ENCODE measurements at places on chromosomes 5 and 9. TPM values are rescaled to one million over a fixed set of nuclear protein-coding genes. Genes with fewer than 3 reads are reported as not detected.

Gene LCNL1
- 0.44 TPM for total RNA-seq

- DNase-seq: no peak
Measured at GRCh38 chr5:115932991-115933390, 29.3 kb upstream of the LVRN start.

DNA sequence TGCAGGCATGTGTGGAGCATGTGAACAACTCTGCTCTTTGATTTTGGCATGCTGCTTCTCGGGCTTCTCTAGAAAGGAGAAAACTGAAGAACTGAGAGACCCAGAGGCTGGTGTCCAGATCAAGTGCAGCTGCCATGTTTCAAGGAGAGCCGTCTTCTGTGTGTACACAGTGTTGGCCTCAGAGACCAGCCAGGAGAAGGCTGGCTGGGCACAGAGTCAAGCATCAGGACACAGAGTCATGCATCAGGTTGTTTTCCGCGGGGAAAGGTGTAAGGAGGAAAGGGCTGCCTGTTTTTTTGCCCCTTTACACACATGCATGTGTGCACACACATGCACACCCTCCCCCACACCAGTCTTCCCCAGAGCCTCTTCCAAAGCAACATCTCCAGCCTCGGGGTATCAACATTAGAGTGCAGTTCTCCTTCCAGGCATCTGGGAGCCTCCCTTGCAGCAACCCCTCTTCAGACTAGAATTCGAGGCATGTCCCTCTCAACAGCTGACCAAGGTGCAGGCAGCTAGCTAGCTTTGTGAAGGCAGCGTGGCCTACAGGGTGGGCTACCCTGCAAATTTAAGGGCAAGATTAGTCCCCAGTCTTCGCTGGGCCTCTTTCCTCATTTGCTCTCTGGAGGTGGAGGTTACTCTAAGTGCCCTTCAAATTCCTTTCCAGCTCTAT, 180.9 kb downstream of the AOPEP start:
- DNase-seq: no peak

Gene ESM1
- not detected for total RNA-seq

Gene AHRR
- total RNA-seq: 5.8 TPM

Gene SV2C
- not detected for total RNA-seq

GRCh38 chr5:171599411-171599810, 180.0 kb downstream of the FGF18 start:
- DNase-seq: no peak

- DNase-seq: no peak
Measured at GRCh38 chr5:131289738-131290137, 25.9 kb downstream of the CDC42SE2 start.

DNA sequence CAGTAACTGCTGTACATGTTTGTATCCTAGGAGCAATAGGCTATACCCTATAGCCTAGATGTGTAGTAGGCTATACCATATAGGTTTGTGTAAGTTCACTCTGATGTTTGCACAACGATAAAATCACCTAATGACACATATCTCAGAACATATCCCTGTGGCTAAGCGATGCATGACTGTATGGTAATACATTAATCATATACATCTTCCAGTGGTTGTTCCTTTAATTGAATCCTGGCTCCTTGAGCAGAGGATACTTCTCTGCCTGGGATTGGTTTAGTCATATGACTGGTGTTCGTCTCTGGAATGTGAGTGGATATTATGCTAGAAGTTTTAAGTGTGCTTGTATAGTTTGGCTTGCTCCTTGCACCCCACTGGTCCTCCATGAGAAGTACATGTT, 425.8 kb downstream of the MAN2A1 start:
- no peak for DNase-seq

Gene SGTB
- total RNA-seq: 53.8 TPM

- DNase-seq: no peak
Measured at GRCh38 chr5:98769959-98770208, 3.6 kb upstream of the RGMB start.

Gene SPAAR
- not detected for total RNA-seq

DNA sequence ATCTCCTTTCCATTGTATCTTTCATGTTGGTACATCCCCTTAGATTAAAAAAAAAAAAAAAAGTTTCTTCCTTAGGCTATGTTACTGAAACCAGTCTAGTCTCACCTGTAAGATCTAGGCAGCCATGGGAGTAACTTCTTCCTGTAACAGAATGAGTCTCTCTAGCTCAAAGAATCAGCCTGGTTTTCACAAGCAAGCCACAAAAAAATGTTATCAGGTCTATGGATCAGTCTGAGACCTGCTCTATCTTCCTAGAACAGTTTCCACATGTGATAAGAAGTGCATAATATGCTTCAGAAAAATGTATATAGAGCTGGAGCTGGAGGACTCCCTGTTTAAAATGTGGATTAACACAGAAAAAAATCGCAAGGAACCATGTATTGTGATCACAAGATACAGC, 53.8 kb downstream of the ARRDC3 start:
- no peak for DNase-seq

GRCh38 chr5:167813389-167813788, 478.1 kb upstream of the WWC1 start:
- no peak for DNase-seq

Gene SELENOP
- total RNA-seq: 2.5 TPM

- DNase-seq: no peak
Measured at GRCh38 chr9:93387791-93388190, 63.7 kb upstream of the FAM120A start.

DNA sequence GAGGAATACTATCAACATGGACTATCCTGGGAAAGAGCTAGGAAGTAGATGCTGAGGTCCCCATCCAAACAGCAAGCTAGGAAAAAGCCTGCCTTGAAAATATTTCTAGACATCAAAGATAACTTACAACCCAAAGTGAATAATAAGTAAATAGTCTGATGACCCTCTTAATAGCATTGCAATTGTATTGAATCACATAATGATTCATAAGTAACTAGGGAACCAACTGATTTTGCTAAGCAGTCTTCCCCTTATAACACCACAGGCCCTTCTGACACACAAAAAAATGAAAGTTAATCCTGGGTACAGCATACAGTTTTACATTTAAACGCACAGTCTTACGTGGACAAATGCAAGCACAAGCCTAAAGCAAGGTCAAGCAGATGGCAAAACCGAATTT, 199.3 kb downstream of the RFK start:
- no peak for DNase-seq

Gene PCA3
- total RNA-seq: not detected

Gene IL31RA
- total RNA-seq: not detected

DNA sequence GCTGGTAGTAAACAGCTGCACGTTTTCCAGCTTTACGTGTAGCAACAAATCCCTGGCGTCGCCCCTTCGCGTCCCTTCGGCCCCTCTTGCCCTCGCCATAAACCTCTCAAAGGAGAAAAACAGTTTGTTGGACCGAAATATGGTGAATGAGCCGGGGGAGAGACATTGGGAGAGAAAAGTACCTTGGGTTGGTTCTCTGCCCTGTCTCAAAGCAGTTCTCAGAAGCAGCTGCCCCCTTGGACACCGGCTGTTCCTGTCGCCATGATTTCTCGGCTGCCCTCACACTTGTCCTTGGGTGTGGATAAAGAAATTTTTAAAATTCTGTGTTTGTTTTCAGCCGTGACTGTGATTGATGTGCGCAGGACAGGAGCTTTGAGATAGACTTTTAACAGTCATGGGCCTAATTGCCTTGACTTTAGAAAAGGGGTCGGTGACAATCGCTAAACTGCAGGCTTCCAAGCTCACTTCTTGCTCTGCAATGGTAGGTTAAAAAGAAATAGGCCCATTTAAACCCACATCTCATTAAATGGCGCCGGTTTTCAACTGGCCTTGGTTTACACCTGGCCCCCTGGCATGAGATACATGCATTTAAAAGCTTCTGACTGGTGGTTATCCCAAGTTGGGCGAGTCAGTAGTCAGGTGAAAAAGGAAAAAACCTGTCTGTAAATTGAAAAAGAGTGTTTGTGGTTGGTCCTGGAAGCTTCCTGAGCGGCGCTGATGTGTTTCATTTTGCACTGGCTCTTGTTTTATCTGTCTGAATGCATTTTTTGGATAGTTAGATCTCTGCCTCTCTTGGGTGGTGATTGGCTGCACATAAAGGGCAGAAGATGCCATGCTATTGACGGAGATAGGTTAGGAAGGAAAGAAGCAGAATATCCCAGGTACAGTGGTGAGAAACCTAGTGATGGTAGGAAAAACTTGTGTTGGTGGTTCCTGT, 983 bp downstream of the RCL1 start:
- DNase-seq: no peak

Gene ZNF366
- total RNA-seq: not detected

All from naive thymus-derived CD8-positive, alpha-beta T cell (primary cell).